ENCODE measurements at places on chromosomes 16 and 17.

DNA sequence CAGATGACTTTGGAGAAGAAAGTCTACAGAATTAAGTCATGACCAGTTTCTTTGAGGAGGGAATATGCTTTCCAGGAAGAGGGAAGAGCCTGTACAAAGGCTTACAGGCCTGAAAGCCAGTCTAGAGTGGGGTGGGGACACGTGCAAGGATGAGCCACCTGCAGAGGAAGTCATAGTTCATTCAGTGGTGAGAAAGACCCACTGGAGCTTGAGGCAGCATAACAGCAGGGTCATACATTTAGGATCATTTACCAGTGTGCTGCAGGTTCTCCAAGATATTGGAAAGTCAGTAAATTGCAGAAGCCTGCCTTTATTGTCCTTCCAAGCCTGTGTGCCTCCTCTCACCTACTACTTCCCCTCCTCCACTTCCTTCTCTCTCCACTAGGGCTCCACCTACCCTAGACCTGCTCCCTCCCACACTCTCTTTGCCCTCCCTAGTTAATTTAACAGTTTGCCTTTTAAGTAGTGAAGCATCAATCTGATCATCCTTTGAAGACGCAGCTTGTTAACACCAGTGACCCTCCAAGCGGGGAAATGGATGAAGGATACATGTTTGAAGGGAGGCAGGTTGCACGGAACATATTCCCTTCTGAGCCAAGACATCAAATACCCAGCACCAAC lies 40.2 kb downstream of the CDRT15 start:
- no peak for DNase-seq

- DNase-seq = peak; percentile 89
Measured at GRCh38 chr17:76092526-76093413, 10.8 kb downstream of the EXOC7 start.

- no peak for DNase-seq
Measured at GRCh38 chr17:37532756-37533155, 43.1 kb downstream of the DUSP14 start.

GRCh38 chr17:29709866-29710519 lies 87.3 kb upstream of the CORO6 start:
- no peak for DNase-seq

DNA sequence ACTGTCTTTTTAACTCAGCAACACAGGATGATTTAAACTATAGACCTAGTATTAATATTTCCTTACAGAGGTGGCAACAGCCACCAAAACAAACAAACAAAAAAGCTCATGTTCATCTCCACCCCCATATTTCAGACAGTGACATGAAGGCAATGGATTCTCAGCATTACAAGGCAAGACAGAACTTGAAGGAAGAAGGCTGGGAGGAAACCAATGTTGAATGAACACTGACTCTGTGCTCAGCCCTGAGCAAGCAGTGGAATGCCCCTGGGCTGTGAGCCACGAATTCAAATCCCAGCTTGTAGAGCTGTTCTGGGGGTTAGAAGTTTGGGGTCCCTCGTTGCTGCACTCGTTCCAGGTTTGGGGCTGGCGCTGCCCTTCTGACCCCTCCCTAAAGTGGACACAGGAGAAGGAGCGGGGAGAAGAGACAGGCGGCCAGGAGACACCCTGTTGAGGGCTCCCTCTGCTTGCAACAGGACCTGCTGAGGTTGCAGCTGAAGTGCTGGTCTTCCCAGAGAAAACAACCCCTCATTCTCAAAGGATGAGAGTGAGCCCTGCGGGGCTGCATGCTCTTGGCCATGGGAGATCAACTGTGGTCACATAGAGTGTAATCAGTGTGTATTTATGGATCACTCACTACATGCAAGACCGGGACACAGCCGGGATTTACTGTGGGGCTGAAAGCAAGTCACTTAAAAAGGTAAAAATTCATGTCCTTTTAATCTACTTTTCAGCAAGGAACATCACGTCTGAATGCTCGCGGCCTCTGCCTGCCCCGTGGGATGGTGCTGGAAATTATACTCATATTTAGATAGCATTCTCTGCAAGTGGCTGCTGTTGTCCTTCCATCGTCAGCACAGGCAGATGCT lies 34.3 kb downstream of the MYH3 start:
- DNase-seq = no peak

GRCh38 chr17:37562016-37562745 lies 47.0 kb downstream of the SYNRG start:
- DNase-seq = no peak

DNA sequence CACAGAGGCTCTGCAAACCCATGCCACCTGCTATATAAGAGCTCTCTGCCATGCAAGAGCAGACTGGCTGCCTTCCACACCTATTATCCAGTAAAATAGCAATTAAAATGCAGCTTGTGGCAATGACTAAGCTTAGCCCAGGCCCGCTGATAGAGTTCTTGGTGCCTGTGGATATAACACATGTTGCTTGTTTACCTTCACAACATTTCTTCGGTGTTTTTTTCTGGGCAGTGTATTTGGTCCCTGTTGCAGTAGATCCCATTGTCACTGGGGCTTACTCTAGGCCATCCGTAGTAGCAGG lies 63.5 kb downstream of the SPECC1 start:
- DNase-seq = no peak

GRCh38 chr16:17389384-17389783 lies 81.4 kb downstream of the XYLT1 start:
- no peak for DNase-seq

DNA sequence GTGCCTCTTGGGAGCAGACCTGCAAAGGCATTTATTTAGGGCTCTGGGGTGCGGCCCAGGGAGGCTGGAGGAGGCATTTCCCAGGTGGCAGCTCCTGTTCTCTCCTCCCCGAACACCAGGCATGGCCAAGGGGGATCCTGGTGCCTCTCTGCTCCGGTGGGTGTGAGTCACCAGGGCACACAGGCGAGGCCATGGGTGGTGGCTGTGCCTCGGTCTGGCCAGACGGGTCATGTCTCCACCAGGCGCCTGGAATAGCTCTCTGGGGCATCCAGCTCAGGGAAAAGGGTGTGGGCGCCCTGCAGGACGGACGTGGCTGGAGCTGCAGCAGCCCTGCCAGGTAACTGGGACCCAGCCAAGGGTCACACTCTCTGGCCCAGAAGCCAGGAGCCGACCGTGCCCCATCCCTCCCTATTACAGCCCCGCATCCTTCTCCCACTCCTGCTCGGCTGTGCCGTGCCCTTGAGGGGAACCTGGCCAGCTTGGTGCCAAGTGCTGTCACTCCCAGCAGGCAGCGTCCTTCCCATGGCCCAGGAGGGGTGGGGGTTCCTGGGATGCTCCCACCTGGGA lies 25.8 kb downstream of the SOX8 start:
- no peak for DNase-seq

DNA sequence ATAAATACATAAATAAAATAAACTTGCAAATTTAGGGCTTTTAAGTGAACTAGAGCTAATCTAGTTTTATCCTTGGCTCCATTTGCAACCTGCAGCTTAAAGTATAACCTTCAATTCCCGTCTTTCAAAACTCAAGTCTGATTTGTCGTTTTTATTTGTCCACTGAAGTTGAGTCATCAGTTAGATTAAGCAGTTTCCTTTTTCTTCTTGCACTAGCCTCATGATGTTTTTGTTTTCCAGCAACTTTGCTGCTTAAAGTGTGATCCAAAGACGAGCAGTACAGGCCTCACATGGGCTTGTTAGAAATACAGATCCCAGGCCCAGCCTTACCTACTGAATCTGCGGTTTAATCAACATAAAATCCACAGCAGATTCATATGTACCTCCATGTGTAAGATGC lies 13.8 kb downstream of the ARSG start:
- no peak for DNase-seq
